CD4-positive, alpha-beta T cell treated with Interleukin-12 subunit alpha and Interleukin-12 subunit beta, for 1 hour (primary cell): ENCODE measurements at places on chromosomes 6 and 20.

- DNase-seq = no peak
These were observed 11.3 kb downstream of the NOX3 start for GRCh38 chr6:155444120-155444917.

DNA sequence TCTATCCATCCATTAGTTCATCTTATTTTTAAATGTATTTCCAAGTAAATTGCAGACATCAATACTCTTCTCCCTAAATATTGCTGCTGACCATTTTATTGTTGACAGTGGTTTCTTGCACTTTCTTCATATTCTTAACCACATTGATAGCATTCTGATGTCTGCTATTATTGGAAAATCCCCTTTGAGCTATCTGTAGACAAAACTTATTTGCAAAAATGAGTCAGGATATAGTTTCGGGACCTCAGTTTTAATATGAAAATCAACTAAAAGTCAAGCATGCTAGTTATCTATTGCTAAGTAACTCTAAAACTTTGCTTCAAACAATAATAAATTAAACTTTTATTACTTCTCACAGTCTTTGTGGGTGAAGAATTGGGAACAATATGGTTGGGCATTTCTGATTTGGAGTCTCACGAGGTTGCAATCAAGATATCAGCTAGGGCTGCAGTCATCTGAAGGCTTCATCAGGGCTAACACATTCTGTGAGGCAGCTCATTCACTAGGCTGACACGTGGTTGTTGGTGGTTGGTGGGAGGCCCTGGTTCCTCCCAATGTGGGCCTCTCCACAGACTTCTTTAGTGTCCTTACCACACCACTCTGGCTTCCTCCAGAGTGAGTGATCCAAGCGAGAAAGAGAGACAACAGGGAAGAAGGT, 32.7 kb downstream of the CD109 start:
- no peak for DNase-seq

- DNase-seq = peak; percentile 63
These were observed 48.9 kb downstream of the EBF4 start for GRCh38 chr20:2741463-2741862.

DNA sequence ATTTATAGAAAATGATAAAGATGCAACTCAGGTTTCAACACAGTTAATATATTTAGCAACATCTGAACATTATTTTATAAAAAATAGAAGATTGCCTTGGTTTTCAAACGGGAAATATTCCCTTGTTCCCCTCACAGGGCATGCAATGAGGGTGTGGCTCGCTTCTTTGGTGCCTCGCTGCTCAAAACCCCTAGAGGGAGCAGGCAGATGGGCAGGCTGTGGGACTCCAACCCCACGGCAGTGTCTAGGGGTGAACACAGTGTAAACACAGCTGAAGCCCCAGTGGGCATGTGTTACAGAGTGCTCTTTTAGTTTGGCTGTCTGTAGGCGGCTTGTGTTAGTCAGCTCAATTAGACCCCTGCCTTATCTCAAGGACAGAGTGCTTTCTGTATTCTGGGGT, 560.8 kb upstream of the IMPG1 start:
- no peak for DNase-seq
